RWPE1 (cell line): ENCODE measurements at places on chromosomes 16 and 17.

DNA sequence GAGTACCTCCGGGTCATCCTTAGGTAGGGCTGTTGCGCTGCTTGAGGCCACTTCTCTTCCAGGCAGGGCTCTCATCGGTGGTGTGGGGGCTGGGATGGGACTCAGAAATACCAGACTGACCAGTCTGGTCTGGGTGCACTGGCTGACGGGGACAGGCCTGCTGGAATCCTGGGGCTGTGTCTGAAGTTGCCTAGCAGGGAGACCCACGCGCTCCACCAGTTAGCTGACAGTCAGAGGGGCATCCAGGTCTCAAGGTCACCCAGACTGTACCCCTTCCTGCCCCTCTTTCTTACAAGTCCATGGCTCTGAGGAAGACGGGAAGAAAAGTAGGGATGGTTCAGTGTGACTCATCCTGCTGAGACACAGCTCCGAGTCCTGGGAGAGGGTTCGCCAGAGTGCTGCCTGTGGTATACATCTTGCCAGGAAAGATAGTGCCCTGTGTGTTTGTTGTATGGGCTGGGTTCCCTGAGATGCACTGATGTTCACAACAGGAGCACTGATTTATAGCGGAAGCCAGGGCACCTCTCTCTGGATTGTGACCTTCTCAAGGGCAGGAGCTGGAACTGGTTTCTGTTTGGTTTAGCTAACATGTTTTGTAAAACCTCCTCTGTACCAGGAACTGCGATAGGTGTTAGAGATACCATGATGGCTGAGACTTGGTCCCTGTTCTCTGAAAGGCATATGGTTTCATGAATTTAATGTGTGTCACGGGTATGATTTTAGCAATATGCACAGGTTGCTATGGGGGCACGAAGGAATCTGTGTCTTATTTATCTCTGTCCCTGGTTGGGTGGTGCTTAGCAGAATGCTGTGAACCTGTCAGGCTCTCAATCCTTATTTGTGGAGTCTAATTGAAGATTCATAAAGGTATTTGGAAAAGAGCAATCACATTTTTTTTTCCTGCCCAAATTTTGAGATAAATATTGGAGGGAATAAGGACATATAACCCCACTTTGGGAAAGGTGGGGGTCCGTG is 97.5 kb downstream of the OR1D5 start:
- peak; percentile 63 for DNase-seq

DNA sequence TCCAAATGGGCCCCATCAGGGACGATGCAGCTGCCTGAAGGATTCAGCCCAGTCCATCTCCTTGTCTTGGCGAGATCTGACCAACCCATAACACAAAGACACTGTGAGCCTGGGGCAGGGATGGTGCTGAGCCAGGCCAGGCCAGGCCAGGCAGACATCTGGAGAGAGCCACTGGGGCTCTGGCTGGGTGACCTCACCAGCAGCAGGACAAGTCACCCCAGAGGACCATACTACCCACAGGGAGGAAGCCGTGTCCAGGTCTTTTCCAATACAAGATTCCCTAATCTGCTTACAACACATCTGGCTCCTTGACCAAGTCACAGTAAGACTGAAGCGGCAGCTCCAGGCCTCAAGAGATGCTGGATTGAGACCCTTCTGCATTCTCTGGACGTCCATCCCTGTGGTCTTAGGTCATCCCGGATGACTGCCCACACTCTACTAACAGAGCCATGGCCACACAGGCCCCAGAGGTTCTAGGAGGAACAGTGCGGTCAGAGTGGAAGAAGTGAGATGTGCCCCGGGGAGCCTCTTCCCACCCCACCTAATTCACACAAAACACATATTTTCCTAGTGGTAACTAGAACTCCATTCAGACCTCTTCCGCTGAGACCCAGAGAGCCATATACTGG is 81.8 kb upstream of the RCVRN start:
- no peak for DNase-seq

- no peak for DNase-seq
These were observed 25.4 kb downstream of the BMERB1 start for GRCh38 chr16:15459791-15460190.

DNA sequence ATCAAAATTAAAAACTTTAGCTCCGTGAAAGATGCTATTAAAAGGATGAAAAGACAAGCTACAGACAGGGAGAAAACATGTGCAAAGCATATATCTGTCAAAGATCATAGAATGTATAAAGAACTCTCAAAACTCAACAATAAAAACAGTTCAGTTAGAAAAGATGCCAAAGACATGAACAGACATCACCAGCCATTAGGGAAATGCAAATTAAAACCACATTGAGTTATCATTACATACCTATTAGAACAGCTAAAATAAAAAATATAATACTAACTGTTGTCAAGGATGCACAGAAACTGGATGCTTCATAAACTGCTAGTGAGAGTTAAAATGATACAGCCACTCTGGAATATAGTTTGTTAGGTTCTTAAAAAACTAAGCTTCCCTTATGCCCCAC is 58.8 kb downstream of the NFATC3 start:
- no peak for DNase-seq

GRCh38 chr17:3972931-3973330 is 8.7 kb upstream of the ATP2A3 start:
- no peak for DNase-seq

GRCh38 chr16:9827062-9827752 is 355.0 kb downstream of the GRIN2A start:
- no peak for DNase-seq
